ENCODE measurements at places on chromosomes 2 and 18.

- no peak for DNase-seq
These were observed 169.7 kb upstream of the NOSTRIN start for GRCh38 chr2:168632709-168633121.

DNA sequence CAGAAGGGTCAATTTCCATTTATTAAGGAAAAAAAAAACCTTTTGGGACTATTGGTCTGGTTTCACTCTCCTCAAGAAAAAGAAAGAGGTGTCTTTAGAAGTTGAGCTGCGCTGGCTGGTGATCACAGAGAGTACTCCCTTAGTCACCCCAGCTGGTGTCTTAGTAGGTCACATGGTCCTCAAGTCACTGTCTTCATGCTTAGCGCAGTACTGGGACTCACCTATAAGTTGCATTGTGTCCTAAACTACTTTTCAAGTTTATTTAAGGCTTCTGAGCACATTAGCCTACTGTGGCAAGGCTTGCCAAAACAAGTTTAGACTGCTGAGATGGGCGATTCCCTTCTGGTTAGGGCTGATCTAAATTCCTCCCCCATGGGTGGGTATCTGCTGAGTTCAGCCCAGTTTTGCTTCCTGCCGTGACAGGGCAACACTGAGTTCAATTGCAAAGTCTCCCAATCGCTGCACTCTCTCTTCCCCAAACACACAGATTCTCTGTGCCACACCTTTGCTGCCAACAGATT, 824.9 kb upstream of the CRIM1 start:
- DNase-seq = no peak

GRCh38 chr2:171084128-171084527, 76.6 kb downstream of the TLK1 start:
- no peak for DNase-seq

DNA sequence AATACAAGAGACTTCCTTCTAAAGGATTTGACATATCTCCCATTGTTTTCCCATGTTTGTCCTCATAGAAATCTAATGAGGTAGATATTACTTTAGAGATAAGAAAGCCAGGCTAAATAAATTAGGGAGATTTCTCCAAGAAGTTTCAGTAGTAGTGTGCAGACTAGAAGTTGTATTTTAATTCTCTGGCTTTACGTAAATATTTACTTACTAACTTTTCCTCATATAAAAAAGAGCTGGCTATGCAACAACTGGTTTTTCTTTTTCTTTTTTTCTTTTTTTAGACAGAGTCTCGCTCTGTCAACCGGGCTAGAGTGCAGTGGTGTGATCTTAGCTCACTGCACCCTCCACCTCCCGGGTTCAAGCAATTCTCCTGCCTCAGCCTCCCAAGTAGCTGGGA, 60.6 kb upstream of the ACYP2 start:
- DNase-seq = no peak

GRCh38 chr2:30371772-30372373, 75.2 kb upstream of the LCLAT1 start:
- no peak for DNase-seq

- no peak for DNase-seq
These were observed 43.5 kb upstream of the CTLA4 start for GRCh38 chr2:203824057-203824456.

DNA sequence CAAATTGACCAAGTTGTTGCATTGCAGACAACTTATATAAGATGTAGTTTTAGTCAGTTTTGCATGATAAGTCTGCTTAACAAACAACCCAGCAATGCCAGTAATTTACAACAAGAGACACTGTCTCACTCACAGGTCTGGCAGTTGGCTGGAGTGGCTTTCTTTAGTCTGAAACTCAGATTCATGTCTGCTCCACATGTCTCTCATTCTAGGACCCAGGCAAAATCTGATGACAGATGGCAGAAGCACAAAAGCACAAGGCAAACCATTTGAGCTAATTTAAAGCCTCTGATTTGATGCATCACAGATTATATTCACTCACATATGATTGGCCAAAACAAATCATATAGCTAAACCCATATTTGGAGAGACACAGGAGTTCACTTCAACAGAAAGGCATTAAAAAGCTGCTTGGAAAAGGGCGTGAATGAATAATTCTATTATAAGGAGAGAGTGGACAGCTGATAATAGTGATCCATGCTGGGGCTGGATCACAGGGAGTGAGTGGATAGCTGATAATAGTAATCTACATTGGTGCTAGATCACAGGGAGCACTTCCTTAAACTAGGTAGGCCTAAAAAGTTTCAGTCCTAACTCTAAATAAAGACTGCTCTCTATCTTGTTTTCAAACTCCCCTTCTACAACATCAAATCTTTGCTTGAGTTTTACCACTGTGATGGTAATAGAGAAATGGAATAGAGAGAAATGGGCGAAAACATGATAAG, 593.2 kb upstream of the ZNF804A start:
- no peak for DNase-seq

- no peak for DNase-seq
These were observed 40.0 kb downstream of the RNF144A start for GRCh38 chr2:6957031-6957714.

DNA sequence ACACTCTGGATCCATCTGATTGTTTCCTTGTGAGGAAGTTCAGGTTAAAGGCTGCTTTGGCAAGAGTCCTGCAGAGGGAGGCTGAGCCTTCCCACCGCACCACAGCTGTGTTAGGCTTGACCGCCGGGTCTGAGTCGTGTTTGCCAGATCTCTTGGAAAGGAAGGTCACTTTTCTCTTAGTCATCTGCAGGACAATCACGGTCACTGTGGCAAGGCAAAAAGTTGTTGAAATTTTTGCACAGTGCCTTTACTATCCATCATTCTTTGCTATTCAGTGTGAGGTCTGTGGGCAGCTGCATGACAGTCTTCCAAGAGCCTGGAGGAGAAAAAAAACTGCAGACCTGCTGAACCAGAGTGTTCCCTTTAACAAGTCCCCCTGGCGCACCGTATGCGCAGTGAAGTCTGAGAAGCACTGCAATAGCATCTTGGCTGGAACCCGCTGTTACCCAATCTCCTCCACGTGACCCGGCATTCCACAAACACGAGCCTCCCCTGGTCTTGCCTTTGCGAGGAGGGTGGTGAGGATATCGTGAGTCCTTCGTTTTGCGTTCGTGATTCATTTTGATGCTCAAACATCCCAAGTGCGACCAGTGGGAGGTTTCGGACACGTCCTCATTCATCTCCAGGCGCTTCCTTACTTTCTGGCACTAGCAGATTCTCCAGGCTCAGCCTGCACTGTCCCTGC, 23.0 kb downstream of the BIN1 start:
- DNase-seq = no peak

DNA sequence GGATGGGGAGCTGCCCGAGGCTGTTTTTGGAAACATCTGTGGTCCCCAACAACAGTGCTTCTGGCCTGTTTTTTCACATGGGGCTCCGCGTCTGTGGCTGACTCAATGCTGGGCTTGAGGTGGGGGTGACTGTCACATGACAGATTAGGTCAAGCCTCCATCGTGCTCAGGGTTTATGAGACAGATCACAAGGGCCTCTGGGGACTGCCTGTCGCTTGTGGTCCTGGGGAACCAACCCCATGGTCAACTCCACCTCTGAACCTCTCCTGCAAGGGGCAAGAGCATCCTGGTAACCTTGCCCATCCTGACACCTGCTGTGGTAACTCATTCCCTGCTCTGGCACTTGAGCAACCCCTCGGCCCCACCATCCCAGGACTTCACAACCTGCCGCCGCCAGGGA, 47.6 kb upstream of the SH3RF3 start:
- DNase-seq = no peak

- DNase-seq = peak; percentile 16
These were observed 164.1 kb upstream of the BOD1L2 start for GRCh38 chr18:56982766-56983165.

DNA sequence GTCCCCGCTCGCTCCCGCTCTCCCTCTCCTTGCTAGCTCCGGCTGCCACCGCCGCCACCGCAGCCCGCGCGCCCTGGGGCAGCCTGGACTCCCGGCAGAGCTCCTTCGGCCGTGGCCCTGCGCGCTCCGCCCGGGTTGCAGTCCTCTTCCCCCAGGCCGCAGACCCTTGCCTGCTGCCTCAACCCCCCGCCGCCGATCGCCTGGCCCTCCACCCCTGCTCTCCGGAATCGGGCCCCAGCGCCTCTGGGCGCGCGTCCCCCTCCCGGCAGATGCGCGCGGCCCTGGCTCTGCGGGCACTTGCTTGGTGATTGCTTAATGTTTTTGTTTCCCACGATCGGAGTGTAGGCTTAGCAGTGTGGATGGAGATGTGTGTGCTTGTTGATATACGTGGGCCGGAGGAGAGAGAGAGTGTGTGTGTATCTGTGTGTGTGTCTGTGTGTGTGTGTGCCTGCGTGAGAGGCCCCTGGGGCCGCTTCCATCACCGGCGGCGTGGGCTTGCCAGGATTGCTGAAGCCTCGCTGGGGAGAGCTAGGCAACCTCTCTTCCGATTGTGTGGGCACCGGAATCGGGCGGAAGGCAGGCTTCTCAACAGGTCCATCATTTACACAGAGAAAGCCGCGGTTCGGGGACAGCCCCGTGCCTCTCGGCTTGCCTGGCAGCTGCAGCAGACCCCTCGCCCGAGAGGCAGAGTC, 877 bp downstream of the INHBB start:
- DNase-seq = no peak

DNA sequence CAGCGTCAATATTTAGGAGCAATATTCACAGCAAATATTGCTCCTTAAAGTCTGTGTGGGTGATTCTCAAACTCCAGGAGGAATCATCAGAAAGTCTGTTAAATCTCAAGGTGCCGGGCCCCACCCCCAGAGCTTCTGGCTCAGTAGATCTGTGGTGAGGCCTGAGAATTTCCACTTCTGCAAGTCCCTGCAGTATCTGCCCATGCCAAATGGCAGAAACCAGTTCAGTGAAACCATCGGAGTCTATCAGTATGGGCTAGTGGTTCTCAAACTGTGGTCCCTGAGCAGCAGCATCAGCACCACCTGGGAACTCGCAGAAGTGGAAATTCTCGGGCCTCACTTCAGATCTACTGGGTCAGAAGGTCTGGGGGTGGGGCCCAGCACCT, 202.9 kb downstream of the SLC4A3 start:
- DNase-seq = no peak

DNA sequence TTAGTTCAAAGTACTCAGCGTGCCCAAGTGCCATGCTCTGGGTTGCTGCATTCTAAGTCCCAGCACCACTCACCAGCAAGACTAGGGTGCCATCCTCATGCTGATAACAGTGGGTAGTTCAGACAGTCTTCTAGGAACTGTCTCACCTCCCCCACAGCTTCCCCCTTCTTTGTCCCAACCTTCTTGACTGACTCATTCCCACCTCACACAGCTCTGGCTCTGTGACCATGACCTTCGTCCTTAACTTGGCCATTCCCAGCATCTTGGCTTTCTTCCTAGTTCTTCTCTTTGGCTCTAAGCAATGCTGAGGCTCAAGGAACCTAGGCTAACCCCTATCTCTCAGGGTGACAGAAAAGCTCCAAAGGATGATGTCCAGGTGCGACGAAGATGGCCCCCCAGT, 20.0 kb upstream of the CXCR4 start:
- no peak for DNase-seq

DNA sequence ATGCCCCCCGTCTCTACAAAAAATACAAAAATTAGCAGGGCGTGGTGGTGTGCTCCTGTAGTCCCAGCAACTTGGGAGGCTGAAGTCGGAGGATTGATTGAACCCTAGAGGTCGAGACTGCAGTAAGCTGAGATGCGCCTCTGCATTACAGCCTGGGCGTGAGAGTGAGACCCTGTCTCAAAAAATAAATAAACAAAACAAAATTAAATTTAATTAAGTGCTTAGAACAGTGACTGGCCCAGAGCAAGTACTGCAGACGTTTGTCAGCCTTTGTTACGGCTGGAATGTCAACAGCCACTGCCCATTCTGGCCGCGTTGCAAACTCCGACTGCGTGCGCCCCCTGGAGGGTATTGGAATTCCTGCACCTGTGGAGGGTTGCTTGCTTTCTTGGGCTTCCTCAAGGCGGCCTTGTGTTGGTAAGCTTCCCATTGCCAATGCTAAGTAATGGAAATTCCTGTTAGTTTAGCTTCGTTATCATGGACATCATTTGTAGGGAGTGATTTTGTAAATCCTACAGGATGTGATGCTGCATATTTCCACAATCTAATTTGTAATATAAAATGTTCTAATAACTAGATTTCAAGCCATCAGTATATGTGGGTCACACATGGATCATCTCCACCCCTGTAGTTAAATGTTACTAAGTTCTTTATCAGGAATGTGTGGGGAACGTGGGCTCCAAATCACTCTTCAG, 15.9 kb upstream of the ATP6V1B1 start:
- DNase-seq = peak; percentile 80

DNA sequence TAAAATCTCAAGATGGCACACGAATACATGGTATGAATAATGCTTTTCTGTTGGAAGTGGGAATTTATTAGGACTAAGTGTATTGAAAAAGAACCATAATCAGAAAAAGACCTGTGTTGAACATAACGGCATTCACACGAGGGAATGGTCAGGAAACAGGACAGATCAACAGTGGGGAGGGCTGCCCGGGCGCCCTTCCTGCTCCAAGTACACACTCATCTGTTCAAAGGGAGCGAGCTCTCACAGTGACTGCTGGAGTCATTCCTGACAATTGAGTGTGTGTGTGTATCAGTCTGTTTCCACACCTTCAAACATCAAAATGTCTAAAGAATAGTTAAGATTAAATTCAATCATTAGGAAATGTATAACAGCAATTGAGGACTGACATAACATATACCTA, 167.2 kb downstream of the HDAC4 start:
- no peak for DNase-seq

DNA sequence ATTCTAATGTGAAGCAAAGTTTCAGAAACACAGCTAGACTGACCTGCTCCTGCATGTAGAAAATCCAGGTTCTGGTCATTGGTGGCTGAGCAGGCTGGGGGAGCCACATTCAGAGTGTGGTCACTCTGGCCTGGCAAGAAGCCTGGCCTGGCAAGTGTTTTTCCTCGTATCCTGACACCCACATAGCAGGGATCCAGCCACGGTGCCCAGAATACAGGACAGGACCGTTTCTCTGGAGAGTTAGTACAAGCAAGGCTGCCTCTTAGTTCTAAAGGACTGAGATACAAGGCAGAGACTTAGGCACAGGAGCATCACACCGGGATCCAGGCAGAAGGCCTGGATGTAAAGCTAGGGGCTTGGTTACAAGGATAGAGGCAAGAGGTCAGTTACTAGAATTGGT, 4.8 kb upstream of the LAMA1 start:
- DNase-seq = no peak
